ENCODE measurements at places on chromosomes 4 and X.

- DNase-seq = no peak
Observed at GRCh38 chr4:184255361-184255760, 37.7 kb upstream of the ENPP6 start.

GRCh38 chr4:16294455-16294854 is 68.2 kb upstream of the TAPT1 start:
- DNase-seq = no peak

- no peak for DNase-seq
Observed at GRCh38 chr4:152360045-152360410, 175.9 kb downstream of the FBXW7 start.

- DNase-seq = no peak
Observed at GRCh38 chrX:81779701-81780100, 577.8 kb downstream of the SH3BGRL start.

- DNase-seq = no peak
Observed at GRCh38 chr4:162871990-162872389, 294.7 kb downstream of the NAF1 start.

GRCh38 chrX:55451626-55451989 is 319 bp upstream of the MAGEH1 start:
- no peak for DNase-seq
